ENCODE measurements at places on chromosomes 3 and 15.

DNA sequence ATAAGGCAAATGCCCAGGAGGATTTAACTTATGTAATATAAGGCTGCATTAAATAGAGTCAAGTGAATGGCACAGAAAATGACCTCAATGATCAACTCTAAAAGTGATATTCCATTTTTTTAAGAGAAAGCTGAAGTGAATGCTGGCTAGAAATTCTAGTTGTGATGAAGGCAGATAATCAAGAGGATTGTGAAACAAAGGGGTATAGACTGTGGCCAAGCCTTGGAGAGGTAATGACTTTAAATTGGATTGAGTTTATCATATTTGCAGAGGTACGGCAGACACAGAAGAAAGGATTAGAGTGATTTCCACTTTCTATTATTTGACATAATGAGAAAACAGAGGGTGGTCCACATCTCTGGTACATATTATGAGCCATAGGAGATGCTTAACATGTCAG lies 269.2 kb downstream of the MECOM start:
- DNase-seq = no peak

- peak; percentile 30 for DNase-seq
Measured at GRCh38 chr3:27658741-27659140, 63.4 kb downstream of the EOMES start.

DNA sequence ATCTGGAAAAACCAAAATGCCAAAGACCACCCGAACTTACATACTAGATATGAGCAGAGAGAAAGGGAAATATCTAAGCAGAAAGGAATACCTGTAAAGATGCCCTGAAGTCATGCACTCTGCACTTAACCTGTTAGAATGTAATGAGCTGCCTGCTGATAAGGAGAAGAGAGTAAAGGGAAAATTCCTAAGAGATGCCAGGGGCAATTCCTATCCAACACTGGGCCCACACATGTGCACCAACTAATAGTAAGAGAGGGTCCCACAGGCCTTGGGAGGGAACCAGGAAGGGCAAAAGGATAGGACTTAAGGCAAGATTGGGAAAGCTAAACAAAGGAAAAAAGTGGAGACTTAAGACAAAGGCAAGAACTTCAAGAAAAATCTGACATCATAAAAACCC lies 189.5 kb downstream of the NSUN3 start:
- no peak for DNase-seq

DNA sequence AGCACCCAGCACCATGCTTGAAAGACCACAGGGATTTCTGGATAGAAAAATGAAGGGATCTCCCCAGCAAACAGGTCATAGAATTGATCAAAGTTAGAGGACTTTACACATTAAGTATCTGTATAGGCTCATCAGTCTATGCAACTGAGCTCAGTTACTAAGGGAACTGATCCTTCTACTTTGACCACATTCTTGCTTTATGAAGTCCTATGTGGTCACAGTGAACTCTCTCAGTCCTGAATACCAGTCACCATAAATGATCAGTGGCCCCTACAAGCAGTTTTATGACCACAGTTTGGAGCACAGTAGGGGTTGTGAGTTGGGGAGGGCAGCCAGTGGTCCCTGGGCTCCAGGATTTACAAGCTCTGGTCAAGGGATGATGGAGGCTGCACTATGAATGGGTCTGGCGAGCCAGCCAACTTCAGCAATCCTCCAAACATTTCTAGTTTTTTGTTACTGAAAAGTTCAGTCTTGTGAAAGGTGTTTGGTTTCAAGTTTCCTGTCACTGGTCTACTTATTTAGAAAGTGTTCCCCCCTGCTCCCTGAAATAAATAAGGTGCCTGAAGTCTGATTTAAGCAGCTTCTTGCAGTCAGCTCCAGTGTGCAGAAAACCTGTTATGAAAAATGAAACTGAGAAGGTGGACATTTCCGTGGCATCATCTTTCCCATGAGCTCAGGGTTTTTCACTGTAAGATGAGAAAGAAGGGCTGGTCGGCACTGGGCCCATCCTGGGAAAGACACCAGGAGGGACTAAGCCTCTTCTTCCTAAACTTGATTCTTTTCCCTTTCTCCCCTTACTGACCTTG lies 75.5 kb downstream of the DAPK2 start:
- no peak for DNase-seq

DNA sequence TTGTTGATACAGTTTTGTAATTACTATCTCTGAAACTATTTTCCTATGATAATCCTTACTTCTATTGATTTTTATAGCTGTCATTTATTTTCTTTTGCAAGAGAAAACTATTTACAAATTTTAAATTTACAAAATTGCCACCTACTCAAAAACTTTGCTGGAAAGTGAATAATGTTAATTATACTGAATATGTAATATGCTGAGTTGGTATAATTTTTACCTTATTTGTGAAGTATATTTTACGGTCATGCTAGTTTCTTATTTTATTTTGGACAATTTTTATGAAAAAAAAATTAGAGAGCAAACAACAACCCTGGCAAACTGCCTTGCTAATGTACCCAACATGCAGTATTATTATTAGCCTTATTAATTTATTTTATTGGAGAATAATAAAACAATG lies 2.9 kb downstream of the KCNH8 start:
- DNase-seq = no peak

DNA sequence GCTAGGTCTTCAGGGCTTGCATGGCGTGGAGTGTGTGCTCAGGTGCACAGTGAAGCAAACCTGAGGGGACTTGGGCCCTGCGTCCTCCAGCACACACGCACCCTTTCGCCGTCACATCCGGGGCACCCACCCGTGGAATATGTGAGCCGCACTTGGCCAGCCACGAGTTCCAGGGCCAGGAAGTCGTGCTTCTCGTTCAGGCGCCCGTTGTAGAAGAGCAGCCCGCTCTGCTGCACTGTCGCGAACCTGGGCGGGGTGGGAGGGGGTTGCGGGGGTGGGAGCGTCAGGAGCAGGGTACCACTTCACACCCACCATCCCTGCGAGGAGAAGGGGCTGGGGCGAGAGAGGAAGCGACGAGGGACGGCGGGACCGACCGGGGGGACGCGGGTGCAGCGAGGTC lies 7.1 kb downstream of the CELSR3 start:
- DNase-seq = no peak

- DNase-seq = peak; percentile 51
Measured at GRCh38 chr3:17442332-17443049, 299.9 kb downstream of the TBC1D5 start.

- no peak for DNase-seq
Measured at GRCh38 chr3:76365275-76365674, 579.9 kb upstream of the ZNF717 start.

- DNase-seq = no peak
Measured at GRCh38 chr3:3038201-3038991, 71.8 kb downstream of the IL5RA start.

DNA sequence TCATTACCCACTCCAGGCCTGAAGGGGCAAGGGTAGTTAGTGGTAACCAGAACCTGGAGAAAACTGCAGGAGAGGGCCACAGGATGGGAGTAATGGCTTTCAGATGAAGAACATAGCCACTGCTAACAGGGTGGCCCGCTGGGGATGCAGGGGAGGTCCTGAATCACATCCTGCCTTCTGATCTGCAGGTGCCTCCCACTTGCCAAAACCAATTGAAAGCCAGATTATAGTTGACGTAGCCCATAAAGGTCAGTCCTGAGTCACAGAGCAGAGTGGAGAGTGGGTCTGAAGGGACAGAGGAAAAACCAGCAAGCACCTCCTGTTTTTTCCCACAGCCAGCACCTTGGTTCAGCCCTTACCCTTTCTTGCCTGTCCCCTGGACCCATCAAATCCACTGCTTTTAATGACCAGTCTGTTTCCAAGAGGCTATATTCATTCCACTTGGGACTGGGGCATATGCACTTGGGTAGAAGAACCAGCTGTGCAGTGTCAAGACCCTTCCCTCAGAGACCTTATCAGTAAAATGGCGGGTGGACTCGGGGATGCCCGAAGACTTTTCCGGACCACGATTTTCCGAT lies 646 bp upstream of the SLC35G2 start:
- DNase-seq = peak; percentile 96

DNA sequence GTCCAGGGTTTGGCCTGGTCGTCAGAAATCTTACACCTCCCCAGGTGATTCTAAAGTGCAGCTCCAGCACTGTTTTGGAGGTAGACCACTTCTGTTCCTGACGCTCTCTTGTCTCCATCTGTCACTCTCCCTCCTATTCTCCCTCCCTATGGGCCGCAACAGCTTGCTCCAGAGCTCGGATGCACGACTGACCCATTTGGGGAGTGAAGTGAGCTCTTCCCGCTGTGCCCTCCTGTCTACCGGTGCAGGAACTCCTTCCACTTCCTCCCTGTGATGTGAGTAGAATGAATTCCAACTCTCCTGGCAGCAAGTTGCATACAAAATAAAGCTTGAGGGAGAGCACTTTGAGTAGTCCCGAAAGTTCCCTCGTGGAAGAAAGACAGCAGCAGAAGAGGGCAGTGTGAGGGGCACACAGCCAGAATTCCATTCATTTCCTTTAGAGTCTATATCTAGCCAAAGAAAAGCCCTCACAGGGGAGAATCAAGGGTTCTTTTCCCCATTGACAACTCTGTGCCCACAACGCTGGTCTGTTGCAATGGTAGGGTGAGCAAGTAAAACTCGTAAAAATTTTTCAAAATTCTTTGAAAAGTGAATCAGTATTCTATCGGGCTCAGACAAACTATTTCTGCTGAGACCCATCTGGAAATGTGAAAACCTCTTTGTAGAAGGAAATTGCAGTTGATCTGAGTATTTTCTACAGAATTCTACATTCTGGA lies 39.9 kb upstream of the BDH1 start:
- DNase-seq = no peak

GRCh38 chr15:49902685-49903501 lies 216.1 kb downstream of the ATP8B4 start:
- peak; percentile 95 for DNase-seq

- no peak for DNase-seq
Measured at GRCh38 chr3:153897842-153898241, 223.3 kb upstream of the ARHGEF26 start.

GRCh38 chr15:25094519-25094918 lies 139.7 kb downstream of the SNRPN start:
- no peak for DNase-seq

- no peak for DNase-seq
Measured at GRCh38 chr15:45657254-45657653, 22.4 kb downstream of the SQOR start.

GRCh38 chr3:32246079-32246675 lies 7.7 kb downstream of the CMTM8 start:
- no peak for DNase-seq

Measured in fibroblast of mammary gland (primary cell).